ENCODE measurements at places on chromosomes 5 and 9. TPM values are rescaled to one million over a fixed set of nuclear protein-coding genes. Genes with fewer than 3 reads are reported as not detected.
A peak's percentile ranks its signal among the peaks of the same experiment; 100 is the strongest.

The ANKRD18B gene
- total RNA-seq, result 10.0 TPM

The SLCO6A1 gene
- not detected for total RNA-seq

The PDE4D gene
- 32.2 TPM for total RNA-seq

The INSL6 gene
- not detected for total RNA-seq

The VPS13A gene
- total RNA-seq, result 52.3 TPM

The GPSM1 gene
- total RNA-seq, result 13.4 TPM

The PCDHA1 gene
- not detected for total RNA-seq

The HACD4 gene
- total RNA-seq, result 3.3 TPM

The PURA gene
- total RNA-seq, result 12.5 TPM

The ZNF454 gene
- 0.38 TPM for total RNA-seq

The SPZ1 gene
- not detected for total RNA-seq

The NIPAL4 gene
- 111 TPM for total RNA-seq

The TENT4A gene
- 44.0 TPM for total RNA-seq

- DNase-seq, result no peak
- no peaks in the 10 kb centered on the region for H3K36me3 ChIP-seq
- no peak overlapping the region for H3K4me3 ChIP-seq
- H3K27me3 ChIP-seq, result peaks cover 59% of the 10 kb centered on the region
- no peak overlapping the region for H3K27ac ChIP-seq
Measured at GRCh38 chr9:21556581-21557427, 74.7 kb upstream of the IFNE start.

DNA sequence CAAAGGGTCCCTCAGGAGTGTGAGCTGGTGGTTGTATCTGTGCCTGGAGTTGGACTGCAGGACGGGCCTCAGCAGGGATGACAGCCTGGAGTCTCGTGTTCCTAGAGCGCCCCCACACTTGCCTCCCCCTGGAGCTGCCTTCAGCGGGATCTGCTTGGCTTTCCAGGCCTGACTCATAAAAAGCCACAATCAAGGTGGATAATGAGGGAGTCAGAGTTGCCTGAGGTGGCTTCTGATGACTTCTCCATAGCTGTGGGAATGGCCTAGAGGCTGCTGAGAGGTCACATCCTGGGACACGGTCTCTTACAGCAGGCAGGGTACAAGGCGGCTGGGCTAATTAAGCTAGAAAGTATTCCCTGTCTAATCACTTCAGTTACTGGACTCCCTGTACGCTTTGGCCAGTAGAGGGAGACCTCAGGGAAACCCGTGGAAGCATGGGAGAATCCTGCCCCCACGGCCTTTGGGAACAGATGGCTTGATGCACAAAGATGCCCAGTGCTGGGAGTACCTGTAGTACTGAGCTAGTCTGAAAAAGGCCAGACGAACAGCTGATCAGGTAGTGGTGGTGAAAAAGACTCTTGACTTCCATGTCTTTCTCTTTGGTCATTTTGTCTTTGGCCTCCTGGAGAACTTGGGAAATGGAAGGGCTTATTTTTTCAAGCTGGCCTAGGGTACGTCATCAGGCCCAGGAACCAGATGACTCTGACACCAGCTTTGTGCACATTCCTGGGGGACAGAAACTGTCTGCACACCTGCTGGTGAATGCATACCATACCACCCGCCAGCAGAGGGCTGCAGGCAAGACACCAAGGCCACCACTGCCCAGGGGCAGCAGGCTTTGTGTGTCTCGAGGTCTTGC lies 16.1 kb upstream of the FRRS1L start:
- no peak overlapping the region for H3K27ac ChIP-seq
- H3K36me3 ChIP-seq, result no peaks in the 10 kb centered on the region
- peaks cover 4% of the 10 kb centered on the region for H3K27me3 ChIP-seq
- no peak overlapping the region for H3K4me3 ChIP-seq

DNA sequence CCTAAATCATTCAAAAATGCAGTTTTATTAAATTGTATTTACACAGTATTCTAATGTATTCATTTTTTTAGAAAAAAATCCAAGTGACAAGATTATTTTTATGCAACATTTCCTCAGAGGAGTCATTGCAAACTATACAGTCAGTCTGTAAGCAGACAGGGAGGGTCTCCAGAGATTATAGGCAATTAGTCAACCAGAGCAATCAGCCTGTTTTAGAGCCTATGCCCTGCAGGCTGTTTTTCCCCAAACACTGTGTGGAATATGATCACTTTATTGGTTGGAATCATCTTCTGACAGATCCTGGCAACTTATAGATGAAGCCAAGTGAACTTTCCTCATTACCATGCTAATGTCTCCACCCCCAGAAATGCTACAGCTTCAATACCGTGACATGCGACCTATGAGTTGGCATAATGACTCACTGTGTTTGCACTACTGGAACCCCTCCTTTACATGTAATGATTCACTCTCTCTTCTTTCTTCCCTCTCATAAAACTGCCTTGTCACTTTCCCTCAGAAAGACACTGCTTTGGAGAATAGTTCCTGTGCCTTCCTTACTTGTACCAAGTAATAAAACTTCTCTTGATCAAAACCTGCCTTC lies 577.7 kb upstream of the FTMT start:
- DNase-seq, result no peak
- no peaks in the 10 kb centered on the region for H3K27me3 ChIP-seq
- H3K4me3 ChIP-seq, result no peak overlapping the region
- H3K36me3 ChIP-seq, result no peaks in the 10 kb centered on the region

DNA sequence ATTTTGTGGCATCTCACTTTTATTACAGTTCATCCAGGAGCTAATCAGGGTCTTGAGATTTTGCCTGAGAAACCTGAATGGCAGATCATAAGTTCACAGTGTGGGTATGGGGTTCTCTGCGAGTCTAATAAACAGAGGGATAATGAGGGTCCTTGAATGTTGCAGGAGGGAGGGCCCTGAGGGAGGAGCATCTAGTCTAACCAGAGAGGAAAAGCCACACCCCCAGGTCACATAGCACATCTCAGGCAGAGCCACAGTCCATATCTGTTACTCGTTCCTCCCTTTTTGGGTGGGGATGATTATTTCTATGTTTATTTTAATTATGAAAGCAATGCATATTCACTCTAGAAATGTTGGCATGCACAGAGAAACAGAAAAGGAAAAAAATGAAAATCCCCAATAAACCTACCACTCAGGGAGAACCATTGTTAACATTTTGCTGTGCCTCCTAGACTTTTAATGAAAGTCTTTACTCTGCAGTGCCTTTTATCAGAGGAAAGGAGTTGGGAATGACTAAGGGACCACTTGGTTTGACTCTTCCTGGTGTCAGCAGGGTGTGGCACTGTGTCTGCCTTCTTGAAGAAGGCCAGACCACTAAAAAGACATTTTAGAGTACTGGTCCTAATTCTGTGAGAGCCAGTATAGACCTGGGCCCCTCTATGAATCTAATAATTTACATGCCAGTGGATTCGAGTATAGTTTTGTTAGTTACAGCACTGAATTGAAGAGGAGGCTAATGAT lies 2.8 kb downstream of the GALNT12 start:
- no peak overlapping the region for H3K4me3 ChIP-seq
- H3K27ac ChIP-seq, result peak overlapping the region; percentile 30
- peaks cover 43% of the 10 kb centered on the region for H3K4me1 ChIP-seq
- DNase-seq, result no peak

DNA sequence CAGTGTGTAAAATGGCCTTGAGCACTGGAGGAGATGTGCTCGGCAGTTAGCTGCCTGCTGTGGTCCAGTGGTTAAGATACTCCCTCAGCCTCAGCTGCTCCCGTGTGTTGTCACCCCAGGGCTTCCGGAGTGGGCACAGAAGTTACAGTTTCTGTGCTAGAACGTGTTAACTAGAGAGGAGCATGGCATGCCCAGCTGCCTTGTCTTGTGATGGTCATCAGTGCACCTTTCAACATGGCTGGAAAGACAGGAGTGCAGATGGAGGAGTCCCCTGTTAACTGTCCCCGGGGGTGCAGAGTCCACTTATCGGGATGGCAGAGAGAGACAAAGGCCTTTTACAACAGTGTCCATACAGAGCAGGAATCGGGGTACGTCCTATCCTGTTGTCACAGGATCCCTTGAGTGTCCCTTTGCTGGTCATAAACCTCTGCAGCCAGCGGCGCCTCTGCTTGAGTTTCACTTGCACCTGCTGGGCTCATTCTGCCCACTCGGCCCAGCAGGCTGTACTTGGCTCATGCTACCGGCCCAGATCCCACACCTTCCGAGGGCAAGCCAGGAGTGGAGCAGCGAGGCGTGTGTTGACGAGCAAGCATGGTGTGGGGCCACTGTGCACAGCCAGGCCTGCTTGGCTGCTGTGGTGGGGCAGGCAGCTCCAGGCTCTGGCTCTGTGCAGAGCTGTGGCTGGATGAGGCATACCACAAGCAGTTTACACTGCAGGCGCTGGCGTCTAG lies 112.6 kb downstream of the EHMT1 start:
- no peak overlapping the region for H3K27ac ChIP-seq
- peak; percentile 47 for DNase-seq
- no peak overlapping the region for H3K4me3 ChIP-seq
- no peaks in the 10 kb centered on the region for H3K4me1 ChIP-seq
- no peaks in the 10 kb centered on the region for H3K27me3 ChIP-seq
- H3K36me3 ChIP-seq, result peaks cover 70% of the 10 kb centered on the region

GRCh38 chr5:174414315-174414710 lies 310.1 kb upstream of the MSX2 start:
- H3K36me3 ChIP-seq, result no peaks in the 10 kb centered on the region
- peaks cover 21% of the 10 kb centered on the region for H3K27me3 ChIP-seq
- DNase-seq, result no peak
- H3K27ac ChIP-seq, result no peak overlapping the region
- no peak overlapping the region for H3K4me3 ChIP-seq

DNA sequence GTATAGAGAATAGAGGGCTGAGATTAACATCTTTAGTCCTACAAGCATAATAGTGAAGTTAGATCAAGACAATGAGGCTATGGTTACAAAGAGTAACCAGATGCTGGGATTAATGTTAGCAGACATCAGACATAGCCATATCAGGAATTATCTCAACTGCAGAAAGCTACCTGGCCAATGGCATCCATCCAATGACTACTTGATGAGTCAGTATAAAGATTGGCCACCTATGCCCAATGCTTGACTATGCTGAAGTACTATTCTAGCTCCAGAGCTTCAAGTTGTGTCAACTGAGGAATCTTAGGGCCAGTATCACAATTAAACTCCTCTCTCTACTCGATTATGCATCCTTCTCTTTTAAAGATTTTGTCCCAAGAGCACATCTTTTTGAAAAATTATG lies 541.4 kb downstream of the PRELID2 start:
- H3K27me3 ChIP-seq, result no peaks in the 10 kb centered on the region
- no peak overlapping the region for H3K4me3 ChIP-seq
- no peaks in the 10 kb centered on the region for H3K36me3 ChIP-seq
- no peak for DNase-seq
- H3K27ac ChIP-seq, result no peak overlapping the region
- H3K4me1 ChIP-seq, result no peaks in the 10 kb centered on the region

- no peaks in the 10 kb centered on the region for H3K36me3 ChIP-seq
- H3K4me3 ChIP-seq, result no peak overlapping the region
- H3K27ac ChIP-seq, result no peak overlapping the region
- peaks cover 22% of the 10 kb centered on the region for H3K4me1 ChIP-seq
- no peak for DNase-seq
Measured at GRCh38 chr9:97553841-97554240, 52.4 kb downstream of the TMOD1 start.

DNA sequence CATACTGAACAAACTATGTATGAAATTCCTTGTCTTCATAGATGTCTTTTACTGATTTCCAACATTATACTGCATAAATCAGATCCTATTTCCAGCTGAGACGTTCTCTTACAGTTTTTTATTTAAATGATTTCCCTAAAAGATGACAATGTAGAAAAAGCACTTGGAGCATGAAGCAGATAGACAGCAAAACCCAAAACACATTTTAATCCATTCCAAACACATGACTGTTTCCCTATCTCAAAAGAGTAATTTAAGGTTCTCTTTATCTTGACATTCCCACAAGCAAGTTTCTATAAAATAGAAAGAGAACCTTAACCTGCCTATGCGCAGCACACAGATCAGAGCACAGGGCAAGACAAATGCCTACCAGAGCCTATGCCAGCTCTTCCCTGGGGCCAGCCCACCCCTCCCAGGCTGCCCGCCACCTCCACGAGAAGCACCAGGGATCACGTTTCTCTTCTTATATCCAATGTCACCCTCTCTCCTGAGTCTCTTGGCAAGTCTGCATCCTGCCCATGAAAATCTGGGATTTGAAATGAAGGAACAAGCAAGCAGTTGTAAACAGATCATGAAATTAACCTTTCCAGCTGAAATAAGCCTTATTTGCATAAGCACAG lies 52.4 kb downstream of the RETREG1 start:
- H3K27ac ChIP-seq, result no peak overlapping the region
- no peak for DNase-seq
- no peaks in the 10 kb centered on the region for H3K27me3 ChIP-seq
- no peaks in the 10 kb centered on the region for H3K4me1 ChIP-seq
- no peaks in the 10 kb centered on the region for H3K36me3 ChIP-seq
- no peak overlapping the region for H3K4me3 ChIP-seq

- H3K27ac ChIP-seq, result no peak overlapping the region
- H3K4me1 ChIP-seq, result peaks cover 23% of the 10 kb centered on the region
- H3K27me3 ChIP-seq, result peaks cover 89% of the 10 kb centered on the region
- no peaks in the 10 kb centered on the region for H3K36me3 ChIP-seq
Measured at GRCh38 chr5:93573354-93574351, 7.4 kb downstream of the NR2F1-AS1 start.

- peak overlapping the region; percentile 71 for H3K4me3 ChIP-seq
- peaks cover 39% of the 10 kb centered on the region for H3K4me1 ChIP-seq
- no peaks in the 10 kb centered on the region for H3K36me3 ChIP-seq
- H3K27me3 ChIP-seq, result peaks cover 40% of the 10 kb centered on the region
- no peak for DNase-seq
- H3K27ac ChIP-seq, result peak overlapping the region; percentile 57
Measured at GRCh38 chr9:97502222-97502983, 937 bp downstream of the TMOD1 start.

DNA sequence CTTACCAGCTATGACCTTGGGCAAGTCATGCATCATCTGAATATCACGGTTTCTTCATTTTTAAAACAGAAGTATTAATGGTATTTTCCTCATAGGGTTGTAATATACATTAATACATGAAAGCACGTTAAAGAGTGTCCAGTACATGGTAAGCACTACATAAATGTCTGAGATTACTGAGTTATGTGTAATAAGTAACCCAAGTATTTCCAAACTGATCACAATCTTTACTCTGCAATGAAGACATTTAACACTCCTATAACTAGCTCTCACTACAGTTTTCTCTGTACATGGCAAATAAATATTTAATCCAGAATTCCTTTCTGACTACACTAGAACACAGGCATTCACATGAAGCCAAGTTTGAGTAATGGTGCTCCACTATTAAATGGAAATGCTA lies 4.0 kb downstream of the GLDC start:
- H3K4me3 ChIP-seq, result no peak overlapping the region
- no peaks in the 10 kb centered on the region for H3K36me3 ChIP-seq
- H3K4me1 ChIP-seq, result peaks cover 20% of the 10 kb centered on the region
- no peak for DNase-seq
- no peak overlapping the region for H3K27ac ChIP-seq

- DNase-seq, result no peak
- H3K36me3 ChIP-seq, result no peaks in the 10 kb centered on the region
- H3K27me3 ChIP-seq, result no peaks in the 10 kb centered on the region
- H3K4me1 ChIP-seq, result peaks cover 18% of the 10 kb centered on the region
Measured at GRCh38 chr5:14034963-14035362, 90.5 kb upstream of the DNAH5 start.

GRCh38 chr5:2674456-2674855 lies 77.0 kb downstream of the IRX2 start:
- peaks cover 9% of the 10 kb centered on the region for H3K4me1 ChIP-seq
- no peak for DNase-seq
- no peak overlapping the region for H3K4me3 ChIP-seq

GRCh38 chr9:109974143-109974917 lies 194.3 kb downstream of the PALM2AKAP2 start:
- H3K4me3 ChIP-seq, result no peak overlapping the region
- H3K4me1 ChIP-seq, result no peaks in the 10 kb centered on the region
- H3K27ac ChIP-seq, result no peak overlapping the region
- DNase-seq, result no peak
- H3K36me3 ChIP-seq, result no peaks in the 10 kb centered on the region
- H3K27me3 ChIP-seq, result no peaks in the 10 kb centered on the region
